ENCODE measurements at places on chromosomes 3 and 15.
A peak's percentile ranks its signal among the peaks of the same experiment; 100 is the strongest.

- peak; percentile 66 for DNase-seq
These were observed 5.7 kb downstream of the LYSMD2 start for GRCh38 chr15:51731549-51732267.

DNA sequence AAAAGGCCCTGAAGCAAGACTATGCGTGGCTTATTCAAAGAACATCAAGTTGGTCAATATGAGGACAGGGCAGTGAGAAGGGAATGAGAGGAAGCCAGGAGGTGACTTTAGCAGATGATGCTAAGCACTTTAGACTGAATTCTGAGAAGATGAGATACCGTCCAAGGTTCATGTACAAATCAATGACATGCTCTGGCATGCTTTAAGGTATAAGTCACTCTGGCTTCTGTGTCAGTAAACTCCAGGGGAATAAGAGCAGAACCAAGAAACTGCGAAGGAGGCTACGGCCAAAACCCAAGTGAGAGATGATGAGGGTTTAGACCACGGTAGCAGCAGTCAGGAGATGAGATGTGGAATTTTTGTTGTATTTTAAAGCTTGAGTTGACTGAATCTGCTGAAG is 8.9 kb upstream of the CCDC50 start:
- DNase-seq, result no peak

GRCh38 chr15:85118581-85118980 is 136.9 kb downstream of the PDE8A start:
- DNase-seq, result no peak

- DNase-seq, result no peak
These were observed 126.1 kb downstream of the LRRK1 start for GRCh38 chr15:101045236-101045646.
